Stimulated activated CD4-positive, alpha-beta T cell treated with anti-CD3 and anti-CD28 coated beads, TNF-alpha, amount 100 ng/mL, for 1 hour (primary cell): ENCODE measurements at places on chromosomes 12 and 14.

- DNase-seq, result peak; percentile 19
Measured at GRCh38 chr14:75247286-75247922, 31.2 kb upstream of the FOS start.

- no peak for DNase-seq
Measured at GRCh38 chr14:34344318-34344717, 117.7 kb downstream of the SPTSSA start.

- no peak for DNase-seq
Measured at GRCh38 chr14:38723959-38724358, 379.1 kb downstream of the SEC23A start.

DNA sequence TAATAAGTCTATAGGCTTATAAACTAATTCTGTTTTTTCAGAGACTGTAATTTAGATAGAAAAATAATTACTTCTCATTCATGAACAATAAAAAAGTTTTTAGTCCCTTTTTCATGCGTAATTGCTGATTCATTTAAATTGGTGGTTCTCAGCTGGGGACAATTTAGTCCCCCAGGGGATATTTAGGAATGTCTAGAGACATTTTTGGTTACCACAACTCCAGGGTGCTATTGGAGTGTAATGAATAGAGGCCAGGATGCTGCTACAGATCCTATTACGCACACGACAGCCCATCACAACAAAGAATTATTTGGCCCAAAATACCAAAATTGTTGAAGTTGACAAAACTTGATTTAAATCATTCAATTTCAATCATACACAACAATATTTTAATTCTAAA, 22.8 kb upstream of the VCPKMT start:
- DNase-seq, result no peak

DNA sequence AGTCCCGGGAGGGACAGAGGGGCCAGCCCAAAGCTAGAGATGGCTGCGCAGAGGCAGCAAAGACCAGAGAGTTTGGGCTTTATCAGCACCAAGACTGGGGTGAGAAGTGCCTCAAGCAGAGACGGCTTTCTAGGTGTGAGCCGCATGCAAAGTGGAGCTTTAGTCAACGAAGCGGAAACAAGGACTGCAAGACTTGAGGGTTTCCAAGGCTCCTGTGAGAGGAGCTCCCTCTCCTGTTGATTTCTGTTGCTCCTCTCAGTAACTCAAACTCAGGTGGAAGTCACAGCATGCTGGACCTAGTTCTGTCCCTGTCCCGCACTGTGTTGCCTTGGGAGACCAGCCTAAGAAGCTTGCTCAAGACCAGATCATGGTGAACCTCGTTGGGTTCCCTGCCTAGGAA, 327.8 kb downstream of the MED13L start:
- DNase-seq, result no peak

DNA sequence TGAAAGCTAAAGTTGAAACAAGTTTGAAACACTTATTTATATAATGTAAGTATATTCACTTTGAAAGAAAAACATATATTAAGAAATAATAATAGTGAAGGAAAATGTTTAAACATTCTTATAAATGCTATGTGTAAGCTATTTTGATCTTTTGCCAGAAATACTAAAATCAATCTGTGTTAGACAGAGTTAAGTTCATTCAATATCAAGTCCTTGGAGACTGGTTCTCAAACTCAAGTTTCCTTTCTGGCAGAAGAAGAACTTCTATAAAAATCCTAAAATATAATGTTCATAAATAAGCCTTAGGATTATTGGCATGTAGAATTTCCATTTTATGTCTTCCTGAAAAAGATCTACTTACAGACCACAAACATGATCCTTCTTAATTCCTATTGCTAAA, 45.3 kb downstream of the TAOK3 start:
- no peak for DNase-seq

GRCh38 chr12:71430756-71431155, 8.8 kb upstream of the LGR5 start:
- DNase-seq, result no peak

DNA sequence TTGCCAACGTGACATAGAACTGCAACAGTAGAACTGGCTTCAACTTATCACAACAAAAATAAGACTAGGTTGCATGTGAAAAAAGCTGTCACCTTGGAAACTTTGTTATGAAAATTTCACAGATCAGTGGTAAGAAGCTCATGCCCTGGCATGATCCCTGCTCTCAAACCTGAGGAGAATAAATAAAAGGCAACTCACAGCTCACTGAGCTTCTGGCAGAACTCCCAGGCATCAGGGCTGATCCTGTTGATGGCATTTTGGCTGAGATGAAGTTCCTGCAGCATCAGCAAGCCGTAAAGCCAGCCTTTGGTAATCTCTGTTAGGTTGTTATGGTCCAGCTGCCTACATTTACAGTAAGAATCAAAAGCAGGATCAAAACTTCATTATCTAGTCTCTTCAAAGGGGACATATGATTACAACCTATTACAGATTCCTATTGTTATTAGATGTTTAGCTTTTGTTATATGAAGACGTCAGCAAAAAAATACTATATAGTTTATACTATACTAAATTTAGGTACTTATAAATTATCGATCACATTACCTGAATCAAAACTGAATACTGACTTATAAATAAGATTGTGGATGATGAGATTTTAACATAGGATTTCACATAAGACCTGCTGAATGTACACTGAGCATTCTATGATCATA, 32.0 kb downstream of the LRIG3 start:
- no peak for DNase-seq

DNA sequence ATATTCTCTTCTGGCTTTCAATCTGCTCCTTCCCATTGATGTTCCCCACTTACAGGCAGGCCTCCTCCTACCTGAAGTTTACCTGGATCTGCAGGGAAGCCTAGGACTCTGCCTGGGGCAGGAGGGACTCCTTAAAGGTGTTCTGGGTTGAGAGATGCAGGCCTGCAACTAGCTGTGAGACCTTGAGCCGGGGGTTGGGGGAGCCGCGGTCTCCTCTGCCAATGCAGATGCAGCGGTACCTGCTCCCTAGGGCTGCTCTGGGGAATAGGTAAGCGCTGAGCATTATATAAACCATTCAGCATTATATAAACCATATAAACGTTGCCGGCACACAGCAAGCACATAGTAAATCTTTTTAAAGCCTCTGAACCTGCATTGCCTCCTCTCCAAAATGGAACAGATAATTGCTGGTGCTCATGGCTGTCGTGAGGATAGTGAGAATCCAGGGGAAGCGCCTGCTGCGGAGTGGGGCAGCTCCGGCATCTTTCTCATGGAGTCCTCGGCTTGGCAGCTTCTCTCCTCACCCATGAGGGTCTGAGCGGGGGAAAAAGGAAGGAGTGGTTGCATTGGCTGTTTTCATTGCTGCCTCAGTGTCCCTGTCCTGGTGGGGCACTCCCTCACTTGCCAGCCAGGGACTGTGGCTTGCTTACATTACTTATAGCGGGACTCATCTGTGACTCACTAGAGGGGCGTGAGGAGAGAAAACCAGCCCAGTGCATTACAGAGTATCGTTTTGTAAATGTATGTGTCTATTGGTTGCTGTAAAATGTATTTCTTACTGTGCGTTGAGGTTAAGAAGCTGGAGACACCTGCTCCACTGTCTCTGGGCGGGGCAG, 12.5 kb upstream of the KRT80 start:
- DNase-seq, result no peak
